ENCODE measurements at places on chromosomes 2 and 18. TPM values are rescaled to one million over a fixed set of nuclear protein-coding genes. Genes with fewer than 3 reads are reported as not detected.

GRCh38 chr2:175103191-175103590 is 64.8 kb downstream of the ATF2 start:
- DNase-seq: no peak

DHRS9 gene
- not detected for total RNA-seq

KATNAL2 gene
- total RNA-seq: 2.1 TPM

DNA sequence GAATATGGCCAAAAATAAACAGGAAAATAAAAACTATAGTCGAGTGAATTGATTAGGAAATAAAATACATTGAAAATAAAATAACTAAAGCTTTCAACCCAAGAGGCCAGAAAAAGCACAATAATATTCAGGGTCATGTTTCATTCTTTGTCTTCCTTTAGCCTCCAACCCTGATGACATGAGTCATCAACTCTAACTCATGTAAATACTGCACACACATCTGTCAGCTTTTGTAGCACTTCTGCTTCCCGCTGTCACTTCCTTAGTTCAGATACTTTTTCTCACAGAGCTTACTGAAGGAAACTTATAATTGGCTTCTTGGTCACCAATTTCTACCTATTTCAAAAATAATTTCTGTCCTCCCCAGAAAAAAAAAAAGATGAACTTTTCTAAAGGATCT is 112.8 kb downstream of the UPP2 start:
- DNase-seq: no peak

LAMA3 gene
- total RNA-seq: not detected

GRCh38 chr18:78716022-78716421 is 263.6 kb upstream of the SALL3 start:
- no peak for DNase-seq

DNA sequence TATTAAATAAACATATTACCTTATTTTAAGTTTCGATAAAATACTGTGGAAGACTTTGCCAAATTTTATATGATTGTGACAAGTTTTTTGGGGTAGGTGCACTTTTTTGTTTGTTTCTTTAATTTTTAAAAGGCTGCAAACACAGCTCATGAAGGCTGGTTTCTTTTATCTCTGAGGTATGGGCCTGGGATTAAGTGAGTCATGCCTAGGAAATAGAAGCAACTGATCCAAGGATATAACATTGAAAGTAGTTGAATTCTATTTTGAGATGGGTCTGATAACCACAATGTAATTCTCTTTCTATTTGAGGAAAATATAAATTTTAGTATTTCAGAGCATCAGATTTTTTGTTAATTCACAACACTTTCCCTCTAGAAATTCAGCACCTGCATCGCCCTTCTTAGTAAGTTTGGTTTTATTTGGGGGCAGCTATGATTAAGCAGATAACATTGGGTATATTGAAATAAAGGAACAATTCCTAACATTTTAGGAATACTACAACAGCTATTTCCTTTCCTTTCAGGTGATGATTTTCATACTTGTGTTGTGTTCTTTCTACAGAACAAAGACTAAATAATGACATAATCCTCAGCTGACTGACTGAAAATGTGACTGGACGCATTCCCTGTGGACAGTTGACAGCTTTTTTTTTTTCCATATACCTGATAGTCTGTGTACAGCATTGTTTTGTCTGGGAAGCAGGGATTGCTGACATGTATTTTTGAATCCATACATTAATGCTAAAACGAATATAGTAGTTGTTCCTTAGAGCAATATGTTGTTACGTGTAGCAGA is 16.8 kb downstream of the RBM45 start:
- DNase-seq: no peak

- DNase-seq: no peak
Measured at GRCh38 chr2:30326497-30326896, 95.2 kb downstream of the LBH start.

DNA sequence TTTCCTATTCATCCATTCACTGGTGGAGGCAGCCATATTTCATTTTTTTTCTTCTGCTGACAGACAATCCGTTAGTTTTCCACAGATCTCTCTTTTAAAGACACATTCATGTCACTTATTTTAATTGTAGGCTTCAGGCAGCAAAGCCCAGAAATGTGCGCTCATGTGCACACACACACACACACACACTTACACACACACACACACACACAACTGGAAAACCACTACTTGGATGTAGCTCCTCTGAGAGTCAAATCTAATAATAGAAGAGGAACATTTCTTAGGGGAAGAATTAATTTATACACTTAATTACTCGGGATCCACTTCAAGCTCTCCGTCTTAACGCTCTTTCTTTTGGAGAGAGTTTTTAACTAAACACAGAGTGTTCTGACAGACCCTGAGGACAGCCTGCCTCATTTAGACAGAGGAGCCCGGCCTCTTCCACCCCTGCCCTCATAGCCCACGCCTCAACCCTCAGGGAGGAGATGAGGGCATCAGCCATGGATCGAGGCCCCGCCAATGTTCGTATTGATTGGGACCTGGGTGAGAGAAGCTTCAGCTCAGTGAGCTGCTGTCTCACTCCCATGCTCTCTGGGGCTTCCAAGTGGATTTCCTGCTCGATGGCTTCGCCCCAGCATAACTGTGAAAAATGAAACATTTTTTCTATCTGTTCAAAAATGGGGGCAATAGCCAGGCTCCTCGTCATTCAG is 261.4 kb upstream of the SKOR2 start:
- no peak for DNase-seq

MOCOS gene
- not detected for total RNA-seq

PLGLB1 gene
- 1.3 TPM for total RNA-seq

- DNase-seq: no peak
Measured at GRCh38 chr18:48666613-48667012, 127.8 kb downstream of the CTIF start.

ZNF892 gene
- 0.71 TPM for total RNA-seq

- DNase-seq: no peak
Measured at GRCh38 chr2:68234405-68234804, 17.9 kb downstream of the PPP3R1 start.

MSTN gene
- not detected for total RNA-seq

DNA sequence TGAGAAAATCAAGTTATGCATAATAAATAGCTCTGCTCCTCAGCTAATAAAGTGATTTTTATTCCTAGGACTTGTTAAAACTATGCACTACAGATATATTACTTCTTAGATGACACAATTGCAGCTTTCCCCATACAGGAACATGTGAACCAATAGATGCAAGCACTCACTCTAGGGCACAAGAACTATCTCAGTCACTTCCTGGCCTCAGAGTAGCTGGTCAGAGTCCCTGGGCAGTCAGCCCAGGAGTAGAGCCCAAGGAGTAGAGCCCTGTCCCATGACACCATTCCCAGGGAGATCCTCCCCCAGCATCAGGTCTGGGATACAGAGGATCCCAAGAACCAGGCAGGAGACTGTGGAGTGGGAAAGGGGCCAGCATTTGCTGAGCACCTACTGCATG is 2.7 kb downstream of the TNS1 start:
- DNase-seq: no peak

GRCh38 chr2:202084265-202084664 is 11.2 kb downstream of the KIAA2012 start:
- no peak for DNase-seq

COLEC12 gene
- not detected for total RNA-seq

DNA sequence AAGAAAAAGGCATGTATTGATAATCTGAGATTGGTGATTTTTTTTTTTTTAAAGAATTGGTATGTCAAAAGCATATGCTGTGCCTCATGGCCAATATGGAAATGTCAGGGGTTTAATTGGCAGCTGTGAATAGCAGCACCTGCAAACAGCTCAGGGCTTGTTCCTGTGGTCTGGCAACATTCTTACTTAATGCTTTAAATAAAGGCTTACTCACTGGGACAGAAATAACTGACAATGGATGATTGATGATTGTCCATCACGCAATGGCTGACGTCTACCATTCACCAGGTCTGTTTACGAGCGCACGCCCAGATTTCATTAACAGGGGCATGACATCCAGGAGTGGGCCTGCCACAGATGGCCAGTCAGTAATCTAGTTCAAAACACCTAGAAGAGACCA is 66.7 kb downstream of the ETAA1 start:
- DNase-seq: no peak

DNA sequence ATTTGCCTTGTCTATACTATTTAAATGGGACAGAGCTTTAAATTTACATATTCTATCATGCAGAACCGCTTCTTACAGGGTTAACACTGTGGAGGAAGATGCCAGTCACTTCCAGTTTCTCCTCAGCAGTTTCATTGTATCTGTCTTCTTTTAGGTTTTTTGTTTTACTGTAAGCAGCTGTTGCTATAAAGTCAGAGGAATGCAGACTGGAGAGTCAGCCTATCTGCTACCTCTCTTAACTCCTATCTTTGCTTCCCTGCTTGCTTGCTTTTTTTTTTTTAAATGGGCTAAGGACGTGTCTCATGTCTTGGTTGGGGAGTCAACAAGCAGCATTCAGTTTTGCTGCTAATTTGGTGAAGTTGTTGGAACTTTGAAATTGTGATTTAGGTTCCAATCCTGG is 8.9 kb downstream of the EPC2 start:
- DNase-seq: no peak

DNA sequence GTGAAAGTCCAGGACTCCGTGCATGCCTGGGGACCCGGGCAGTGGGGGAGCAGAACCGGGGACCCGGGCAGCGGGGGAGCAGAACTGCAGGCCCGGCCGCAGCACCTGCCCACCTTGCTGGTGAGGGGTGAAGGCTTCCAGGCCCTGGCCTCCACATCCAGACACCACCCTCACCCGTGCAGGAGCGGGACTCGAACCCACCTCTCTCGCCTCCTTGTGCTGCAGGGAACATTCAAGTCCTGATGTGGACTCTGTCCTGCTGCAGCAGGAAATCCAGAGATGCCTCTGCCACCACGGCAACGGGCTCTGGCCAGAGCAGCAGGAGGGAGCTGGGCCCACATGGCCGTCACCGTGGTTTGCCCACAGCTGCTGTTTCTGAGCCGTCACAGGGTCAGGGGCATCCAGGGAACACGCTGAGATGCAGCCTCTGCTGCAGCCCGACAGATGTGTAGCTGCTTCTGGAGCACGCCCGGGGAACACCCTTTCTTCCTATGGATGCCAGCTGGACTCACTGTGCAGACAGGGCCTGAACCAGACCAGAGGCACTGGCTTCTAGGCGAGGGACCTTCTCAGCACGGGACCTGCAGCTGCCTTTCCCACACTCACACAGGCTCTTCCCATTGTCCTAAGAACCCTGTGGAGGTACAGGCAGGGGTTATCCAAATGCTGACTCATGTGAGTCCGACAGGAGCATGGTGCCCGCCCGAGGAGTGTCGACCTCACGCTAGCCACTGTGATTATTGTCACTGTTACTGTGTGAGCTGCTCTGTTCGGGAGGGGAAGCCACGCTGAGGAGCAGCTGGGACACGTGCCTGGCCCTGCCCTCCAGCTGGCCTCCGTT is 89.2 kb upstream of the CTDP1 start:
- no peak for DNase-seq

HOXD13 gene
- not detected for total RNA-seq

Measured in CD8-positive, alpha-beta T cell (primary cell).